HT-29 (cell line): ENCODE measurements at places on chromosomes 3 and 15.
A peak's percentile ranks its signal among the peaks of the same experiment; 100 is the strongest.

GRCh38 chr3:117892431-117892841, 1142.2 kb downstream of the IGSF11 start:
- DNase-seq, result no peak

DNA sequence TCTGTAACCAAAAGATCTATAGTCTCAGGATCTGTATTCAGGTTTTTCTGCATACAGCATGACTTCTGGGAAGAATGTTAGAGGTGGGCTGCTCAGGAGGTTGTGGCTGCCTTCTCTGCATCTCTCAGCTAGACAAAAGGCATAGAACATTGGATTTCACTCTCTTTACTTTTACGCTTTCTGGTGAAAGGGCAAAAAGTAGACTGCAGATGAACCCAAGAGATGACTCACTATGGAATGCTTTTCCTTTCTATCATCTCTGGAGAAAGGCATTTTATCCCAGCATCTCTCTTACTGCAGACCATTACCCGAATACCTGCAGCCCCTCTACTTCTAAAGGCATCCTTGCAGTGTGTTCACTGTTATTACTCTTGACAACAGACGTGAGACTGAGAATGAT, 222.2 kb downstream of the WNT5A start:
- no peak for DNase-seq

GRCh38 chr3:111585217-111585616, 9.9 kb downstream of the ZBED2 start:
- DNase-seq, result peak; percentile 80

GRCh38 chr3:162769564-162769963, 1273.0 kb downstream of the OTOL1 start:
- DNase-seq, result no peak

GRCh38 chr15:89829616-89830440, 15.2 kb upstream of the ANPEP start:
- DNase-seq, result no peak

DNA sequence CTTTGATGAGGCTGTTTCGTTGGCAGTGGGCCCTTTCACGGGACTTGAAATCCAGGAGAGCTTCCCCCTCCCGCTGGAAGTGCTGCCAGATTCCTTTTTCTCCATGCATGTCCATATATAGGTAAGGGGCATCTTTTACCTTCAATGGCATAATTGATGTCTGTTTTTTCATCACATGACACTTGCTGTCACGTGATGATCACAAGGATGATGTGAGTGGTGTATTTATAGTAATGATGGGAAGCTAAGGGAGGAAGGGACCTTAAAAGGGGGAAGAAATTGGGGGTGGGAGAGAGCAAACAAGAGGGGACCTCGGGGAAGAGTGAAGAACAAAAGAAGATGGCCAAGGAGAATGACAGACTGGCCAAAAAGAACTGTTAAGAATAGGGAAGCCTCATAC, 11.3 kb upstream of the SUSD5 start:
- DNase-seq, result no peak

GRCh38 chr3:57793737-57794187, 37.7 kb downstream of the SLMAP start:
- no peak for DNase-seq
